Activated CD4-positive, alpha-beta T cell treated with anti-CD3 and anti-CD28 coated beads, Interleukin-2, Interleukin-6, amounts not matched to agents 100 ng/mL and 50 ng/mL, durations not matched to agents 16 hours and 8 hours (primary cell): ENCODE measurements at places on chromosomes 12 and 14.

DNA sequence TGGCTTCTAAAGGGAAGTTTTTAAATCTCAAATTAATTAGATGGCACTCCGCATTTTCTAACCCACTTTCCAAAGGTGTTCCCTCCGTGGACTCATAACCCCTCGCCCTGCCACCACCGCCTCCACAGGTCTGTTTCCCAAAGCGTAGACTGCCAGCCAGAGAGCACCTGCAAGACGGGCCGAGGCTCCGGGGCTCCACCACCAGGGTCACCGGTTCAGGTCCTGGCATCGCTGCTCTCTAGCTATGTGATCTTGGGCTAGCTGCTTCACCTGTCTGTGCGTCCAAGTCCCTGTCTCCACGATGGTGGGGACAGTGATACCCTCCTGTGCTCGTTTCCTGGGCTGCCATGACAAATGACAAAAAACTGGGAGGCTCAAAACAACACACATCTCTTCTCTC is 11.5 kb downstream of the RIMBP2 start:
- DNase-seq, result no peak

GRCh38 chr14:99800781-99801180 is 7.6 kb downstream of the EML1 start:
- no peak for DNase-seq

DNA sequence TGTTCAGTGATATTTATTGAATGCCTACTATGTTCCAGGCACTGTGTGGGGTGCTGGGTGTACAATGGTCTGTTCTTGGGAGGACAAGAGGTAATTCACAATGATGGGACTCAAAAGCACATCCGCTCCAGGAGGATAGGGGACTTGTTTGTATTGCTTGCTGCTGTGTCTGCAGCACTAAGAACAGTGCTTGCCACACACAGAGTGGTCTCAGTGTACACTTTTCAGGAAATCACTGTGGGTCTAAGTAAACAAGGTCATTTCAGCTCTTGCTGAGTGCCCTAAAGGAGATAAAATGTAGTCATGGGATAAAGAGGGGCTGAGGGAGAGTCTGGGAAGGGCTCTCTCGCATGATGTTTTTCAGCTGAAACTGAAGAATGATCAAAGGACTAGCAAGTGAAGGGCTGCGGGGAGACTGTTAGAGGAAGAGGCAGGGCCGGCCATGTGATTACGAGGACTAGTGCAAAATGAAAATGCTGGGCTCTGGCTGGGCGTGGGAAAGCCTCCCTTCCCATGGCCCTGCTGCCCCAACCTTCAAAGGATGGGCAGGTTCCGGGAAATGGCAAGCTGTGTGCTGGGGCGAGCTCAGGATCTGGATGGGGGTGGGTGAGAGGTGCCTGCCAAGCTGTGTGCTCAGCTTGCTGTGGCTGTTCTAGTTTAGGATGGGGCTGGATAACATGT is 39.1 kb downstream of the ADCK1 start:
- DNase-seq, result no peak

DNA sequence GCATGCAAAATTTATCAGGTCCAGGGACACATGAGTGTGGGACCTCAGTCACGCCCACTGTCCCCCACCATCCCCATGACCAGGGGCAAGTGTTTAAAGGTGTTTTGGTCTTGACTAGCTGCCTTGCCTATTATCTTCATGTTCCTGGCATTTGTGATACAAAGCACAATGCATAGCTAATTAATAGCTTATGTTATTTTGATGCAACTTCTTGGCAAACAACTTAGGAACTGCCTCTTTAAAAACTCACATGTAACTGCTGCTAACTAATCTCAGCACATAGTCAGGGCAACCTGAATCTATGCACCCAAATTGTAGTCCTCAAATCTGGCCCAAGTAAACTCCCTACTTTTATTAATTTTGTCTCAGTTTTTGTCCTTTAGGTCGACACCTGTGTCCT is 7.4 kb upstream of the OR6J1 start:
- DNase-seq, result no peak

DNA sequence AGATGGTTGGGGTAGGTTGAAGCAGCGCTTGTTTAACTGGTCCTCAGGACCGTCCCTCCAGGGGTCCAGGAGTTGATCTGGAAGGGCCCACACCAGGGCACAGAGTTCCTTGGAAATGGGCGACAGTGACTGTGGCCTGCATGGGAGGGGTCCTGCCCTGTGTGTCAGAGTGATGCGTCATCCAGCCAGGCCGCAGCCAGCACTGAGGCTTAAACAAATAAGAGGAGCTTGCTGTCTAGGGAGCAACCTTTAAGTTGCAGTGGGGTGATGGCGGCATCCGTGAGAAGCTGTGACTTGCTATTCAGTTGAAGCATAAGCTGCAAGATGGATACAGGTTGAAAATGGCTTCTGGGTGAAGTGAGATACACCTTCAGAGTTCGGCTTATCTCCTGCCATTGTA is 20.2 kb downstream of the DCAF4 start:
- no peak for DNase-seq

GRCh38 chr12:122880155-122880667 is 15.7 kb downstream of the VPS37B start:
- no peak for DNase-seq

GRCh38 chr12:109735825-109736551 is 22.4 kb downstream of the FAM222A start:
- DNase-seq, result no peak

- DNase-seq, result no peak
Observed at GRCh38 chr12:179131-179884, 34.6 kb downstream of the SLC6A12 start.

DNA sequence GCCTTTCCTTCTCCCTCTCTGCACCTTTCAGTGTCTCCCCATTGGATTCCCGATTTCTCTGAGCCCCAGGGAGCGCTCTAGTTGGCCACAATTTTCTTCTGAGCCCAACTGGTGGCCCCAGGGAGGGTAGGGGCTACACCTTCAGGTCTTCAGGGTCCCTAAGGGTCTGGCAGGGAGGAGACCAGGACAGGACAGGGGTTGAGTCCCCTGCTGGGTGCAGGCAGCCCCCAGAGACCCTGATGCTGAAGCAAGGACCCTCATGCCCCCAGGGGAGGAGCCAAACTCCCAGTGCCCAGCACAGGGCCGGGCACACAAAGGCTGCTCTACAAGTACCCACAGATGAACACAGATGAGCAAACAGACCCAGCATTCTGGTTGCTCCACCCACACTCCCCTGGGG is 12.7 kb downstream of the FOXN4 start:
- DNase-seq, result no peak

GRCh38 chr14:94428610-94429009 is 24.0 kb downstream of the SERPINA11 start:
- no peak for DNase-seq

GRCh38 chr14:65214741-65215140 is 112.4 kb upstream of the MAX start:
- DNase-seq, result no peak
